Endothelial cell of umbilical vein (primary cell): ENCODE measurements at places on chromosomes 2 and 18.
A peak's percentile ranks its signal among the peaks of the same experiment; 100 is the strongest.

DNA sequence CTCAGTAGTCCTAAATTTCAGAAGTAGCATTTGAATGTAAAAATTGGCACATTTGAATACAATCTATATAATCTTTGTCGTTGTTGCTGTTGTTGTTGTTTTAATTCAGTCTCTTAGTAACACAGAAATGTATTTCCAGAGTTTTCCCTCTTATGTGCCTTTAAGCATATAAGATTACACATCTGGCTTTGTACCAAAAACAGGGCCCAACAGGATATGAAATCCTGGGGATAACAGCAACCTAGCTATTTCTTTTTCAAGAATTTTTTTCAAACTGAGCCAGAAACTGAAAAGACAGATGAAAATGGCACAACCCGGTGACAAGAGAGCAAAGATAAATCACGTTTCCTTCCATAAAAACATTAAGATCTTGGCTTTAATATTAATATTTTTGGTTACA, 906.7 kb downstream of the NRXN1 start:
- DNase-seq: no peak
- no peaks in the 10 kb centered on the region for H3K36me3 ChIP-seq
- H3K4me3 ChIP-seq: no peak overlapping the region

GRCh38 chr2:241010531-241011295, 12.3 kb downstream of the SNED1 start:
- no peak for DNase-seq
- H3K4me1 ChIP-seq: peaks cover 22% of the 10 kb centered on the region
- peak overlapping the region; percentile 58 for H3K27ac ChIP-seq
- no peak overlapping the region for H3K4me3 ChIP-seq

DNA sequence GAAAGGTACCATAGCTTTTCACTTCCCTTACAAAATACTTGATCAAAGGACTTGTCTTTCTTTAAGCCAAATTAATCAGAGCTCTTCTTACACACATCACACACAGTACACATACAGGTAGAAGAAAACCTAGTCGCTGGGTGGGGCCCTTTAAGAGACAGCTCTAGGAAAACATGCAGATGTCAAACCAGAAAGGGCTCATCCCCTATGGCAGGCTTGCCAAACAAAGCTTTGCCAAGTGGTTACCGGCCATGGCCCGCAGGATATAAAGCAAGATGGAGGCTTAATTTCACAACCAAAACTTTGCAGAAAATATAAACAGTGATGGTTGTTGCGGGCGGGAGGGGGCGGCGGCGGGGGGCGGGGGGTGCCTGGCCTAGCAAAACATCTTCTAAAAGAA, 2156.0 kb upstream of the PIK3C3 start:
- H3K27ac ChIP-seq: no peak overlapping the region
- peaks cover 6% of the 10 kb centered on the region for H3K4me1 ChIP-seq
- H3K36me3 ChIP-seq: no peaks in the 10 kb centered on the region
- no peak overlapping the region for H3K4me3 ChIP-seq

DNA sequence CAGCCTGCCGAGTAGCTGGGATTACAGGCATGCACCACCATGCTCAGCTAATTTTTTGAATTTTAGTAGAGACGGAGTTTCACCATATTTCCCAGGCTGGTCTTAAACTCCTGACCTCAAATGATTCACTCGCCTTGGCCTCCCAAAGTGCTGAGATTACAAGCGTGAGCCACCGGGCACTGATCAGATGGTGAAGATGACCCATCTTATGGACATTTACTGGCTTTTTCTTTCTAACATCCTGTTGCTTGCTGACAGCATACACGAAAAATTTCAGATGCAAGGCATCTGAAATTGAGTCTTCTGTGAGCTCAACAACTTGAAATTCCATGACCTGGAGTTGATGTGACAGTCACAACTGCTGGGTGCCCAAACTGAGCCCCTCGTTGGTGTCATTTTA, 859.5 kb upstream of the CNTNAP5 start:
- H3K27me3 ChIP-seq: no peaks in the 10 kb centered on the region
- no peak overlapping the region for H3K27ac ChIP-seq
- no peaks in the 10 kb centered on the region for H3K36me3 ChIP-seq
- no peak for DNase-seq
- H3K4me3 ChIP-seq: no peak overlapping the region
- no peaks in the 10 kb centered on the region for H3K4me1 ChIP-seq

DNA sequence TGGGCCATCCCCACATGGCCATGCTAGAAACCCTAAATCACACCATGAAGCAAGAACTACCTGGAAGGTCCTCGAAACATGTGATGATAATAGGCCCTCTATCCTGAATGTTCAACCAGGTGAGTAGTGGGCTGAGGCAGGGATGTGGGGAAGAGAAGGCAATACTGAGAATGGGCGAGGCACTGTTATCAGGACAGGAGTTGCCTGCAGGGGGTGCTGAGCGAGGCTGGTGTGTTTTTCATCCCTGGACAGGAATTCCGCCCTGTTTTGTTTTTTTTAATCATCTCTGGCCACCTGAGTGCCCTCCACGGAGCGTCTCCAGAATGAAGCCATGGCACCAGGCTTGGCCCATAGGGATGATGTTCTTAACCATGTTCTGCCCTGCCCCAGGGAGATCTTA, 103.0 kb upstream of the SOX11 start:
- no peak overlapping the region for H3K4me3 ChIP-seq
- no peak for DNase-seq
- H3K27me3 ChIP-seq: no peaks in the 10 kb centered on the region
- H3K27ac ChIP-seq: no peak overlapping the region
- no peaks in the 10 kb centered on the region for H3K36me3 ChIP-seq

DNA sequence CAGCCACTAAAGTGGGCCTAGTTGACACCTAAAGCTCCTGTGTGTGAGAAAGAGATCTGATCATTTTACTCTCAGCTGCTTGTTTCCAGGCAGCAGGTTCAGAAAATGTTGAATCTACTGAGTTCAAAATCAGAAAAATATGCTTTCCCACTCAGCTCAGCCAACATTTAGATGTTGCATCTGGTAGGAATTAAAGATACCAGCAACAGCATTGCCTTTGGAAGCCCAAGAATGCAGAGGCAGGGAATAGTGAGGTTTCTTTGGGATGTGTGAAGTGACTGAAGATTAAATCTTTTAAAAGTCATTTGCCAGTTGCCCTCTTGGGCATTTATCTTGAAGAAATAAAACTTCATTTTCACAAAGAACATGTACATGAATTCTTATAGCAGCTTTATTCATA, 33.9 kb upstream of the DOCK10 start:
- H3K36me3 ChIP-seq: no peaks in the 10 kb centered on the region
- H3K27me3 ChIP-seq: no peaks in the 10 kb centered on the region
- H3K4me1 ChIP-seq: no peaks in the 10 kb centered on the region
- H3K4me3 ChIP-seq: no peak overlapping the region
- no peak for DNase-seq
- H3K27ac ChIP-seq: no peak overlapping the region

DNA sequence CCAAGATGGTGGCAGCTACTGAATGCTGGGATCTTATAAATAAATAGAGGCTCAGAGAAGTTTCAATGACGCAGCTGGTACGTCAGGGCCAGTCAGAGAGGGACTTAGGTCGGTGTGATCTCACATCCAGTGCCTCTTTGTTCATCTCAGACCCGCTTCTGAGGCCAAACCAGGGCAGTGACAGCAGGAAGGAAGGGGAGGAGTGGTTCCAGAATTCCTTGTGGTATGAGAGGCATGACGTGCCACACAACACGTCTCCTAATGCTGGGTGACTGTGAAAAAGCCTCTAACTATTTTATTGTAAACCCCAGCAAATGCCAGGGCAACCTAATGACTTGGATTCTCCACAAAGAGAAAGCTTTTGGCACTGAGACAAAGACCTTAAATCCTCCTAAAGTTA, 423.3 kb downstream of the LPIN1 start:
- no peaks in the 10 kb centered on the region for H3K36me3 ChIP-seq
- H3K4me3 ChIP-seq: no peak overlapping the region
- H3K27me3 ChIP-seq: no peaks in the 10 kb centered on the region
- peak; percentile 76 for DNase-seq
- H3K4me1 ChIP-seq: peaks cover 19% of the 10 kb centered on the region
- peak overlapping the region; percentile 24 for H3K27ac ChIP-seq

- H3K36me3 ChIP-seq: no peaks in the 10 kb centered on the region
- H3K4me1 ChIP-seq: peaks cover 8% of the 10 kb centered on the region
- no peak for DNase-seq
- no peak overlapping the region for H3K27ac ChIP-seq
Observed at GRCh38 chr2:120786038-120786960, 50.6 kb downstream of the GLI2 start.

DNA sequence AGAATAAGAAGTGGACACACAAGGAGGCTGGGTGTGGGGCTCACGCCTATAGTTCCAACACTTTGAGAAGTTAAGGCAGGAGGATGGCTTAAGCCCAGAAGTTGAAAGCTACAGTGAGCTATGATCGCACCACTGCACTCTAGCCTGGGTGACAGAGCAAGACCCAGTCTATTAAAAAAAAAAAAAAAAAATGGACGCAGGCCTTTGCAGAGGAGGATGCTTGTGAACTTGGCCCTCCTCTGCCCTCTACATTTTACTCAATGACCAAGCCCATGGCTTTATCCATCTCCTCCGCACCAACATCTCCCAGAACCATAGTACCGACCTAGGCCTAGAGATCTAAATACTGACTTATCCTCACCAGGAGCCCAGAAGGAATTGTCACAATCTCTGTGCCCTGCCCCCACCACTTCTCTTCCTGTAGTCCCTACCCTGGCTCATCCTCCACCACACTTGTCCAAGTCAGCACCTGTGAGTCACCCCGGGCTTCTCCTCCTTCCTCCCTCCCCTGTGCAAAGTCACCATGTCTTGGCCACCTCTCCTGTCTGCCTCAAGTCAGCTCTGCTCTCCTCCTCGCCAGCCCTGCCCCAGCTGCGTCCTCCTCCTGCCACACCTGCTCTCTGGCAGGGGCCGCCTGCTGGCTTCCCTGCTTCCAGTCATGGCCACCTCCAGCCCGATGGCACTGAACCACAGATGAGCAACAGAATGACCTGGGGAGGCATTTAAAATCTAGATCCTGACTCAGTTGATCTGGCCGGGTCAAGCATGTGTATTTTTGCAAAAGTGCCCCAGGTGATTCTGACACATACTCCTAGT, 35.8 kb upstream of the ASPRV1 start:
- H3K27me3 ChIP-seq: no peaks in the 10 kb centered on the region
- H3K4me3 ChIP-seq: no peak overlapping the region
- H3K4me1 ChIP-seq: no peaks in the 10 kb centered on the region
- no peaks in the 10 kb centered on the region for H3K36me3 ChIP-seq
- no peak overlapping the region for H3K27ac ChIP-seq

DNA sequence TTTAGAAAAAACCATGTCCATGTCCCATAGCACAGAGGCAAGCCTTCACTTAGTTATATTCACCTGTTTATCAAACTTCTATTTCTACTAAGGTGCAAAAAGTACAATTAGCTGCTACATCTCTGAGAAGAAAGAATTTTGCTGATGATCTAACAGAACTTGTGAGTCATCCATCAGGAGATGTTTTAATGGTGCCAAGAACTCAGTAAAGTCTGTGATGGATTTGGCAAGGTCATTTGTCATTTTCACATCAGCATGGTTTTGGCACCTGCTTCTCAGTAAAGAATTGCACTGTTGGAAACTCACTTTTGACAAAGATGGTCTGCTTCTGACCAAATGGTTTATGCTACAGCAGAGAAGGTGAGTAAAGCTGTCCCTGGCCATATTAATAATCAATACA, 195.7 kb upstream of the TMEFF2 start:
- no peak for DNase-seq
- H3K36me3 ChIP-seq: no peaks in the 10 kb centered on the region
- H3K4me3 ChIP-seq: no peak overlapping the region

- H3K36me3 ChIP-seq: no peaks in the 10 kb centered on the region
- no peak overlapping the region for H3K4me3 ChIP-seq
- DNase-seq: no peak
- peaks cover 5% of the 10 kb centered on the region for H3K27me3 ChIP-seq
Observed at GRCh38 chr18:963276-963675, 58.6 kb downstream of the ADCYAP1 start.

GRCh38 chr2:65922794-65923193, 490.4 kb upstream of the SPRED2 start:
- no peaks in the 10 kb centered on the region for H3K4me1 ChIP-seq
- no peaks in the 10 kb centered on the region for H3K27me3 ChIP-seq
- H3K4me3 ChIP-seq: no peak overlapping the region
- no peak overlapping the region for H3K27ac ChIP-seq
- DNase-seq: no peak

GRCh38 chr2:112833976-112834375, 2.6 kb downstream of the IL1B start:
- no peak overlapping the region for H3K27ac ChIP-seq
- no peak for DNase-seq
- no peak overlapping the region for H3K4me3 ChIP-seq
- peaks cover 7% of the 10 kb centered on the region for H3K27me3 ChIP-seq
- H3K4me1 ChIP-seq: peaks cover 19% of the 10 kb centered on the region

GRCh38 chr2:214899751-214900150, 90.3 kb upstream of the BARD1 start:
- no peaks in the 10 kb centered on the region for H3K4me1 ChIP-seq
- H3K27me3 ChIP-seq: no peaks in the 10 kb centered on the region
- H3K27ac ChIP-seq: no peak overlapping the region

GRCh38 chr2:220320326-220320725, 692.9 kb downstream of the SLC4A3 start:
- H3K27ac ChIP-seq: no peak overlapping the region
- H3K4me1 ChIP-seq: no peaks in the 10 kb centered on the region
- no peaks in the 10 kb centered on the region for H3K36me3 ChIP-seq
- H3K4me3 ChIP-seq: no peak overlapping the region
- no peak for DNase-seq

DNA sequence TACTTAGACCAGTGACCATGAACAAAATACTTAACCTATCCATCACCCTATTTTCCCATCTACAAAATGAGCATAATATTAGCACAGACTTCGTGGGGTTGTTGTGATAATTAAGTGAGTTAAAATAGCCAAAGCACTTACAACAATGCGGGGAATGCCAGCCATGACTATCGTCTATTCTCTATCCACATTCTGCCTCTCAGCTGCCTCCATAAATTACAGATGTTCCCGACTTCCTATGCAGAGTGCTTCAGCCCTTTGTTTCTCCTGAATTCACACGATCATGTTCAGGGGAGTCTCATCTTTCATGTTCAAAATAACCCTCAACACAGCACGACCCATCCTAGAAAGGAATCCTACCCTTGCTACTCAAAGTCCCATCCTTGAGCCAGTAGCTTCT, 211.6 kb downstream of the EN1 start:
- no peak overlapping the region for H3K4me3 ChIP-seq
- DNase-seq: no peak
- H3K36me3 ChIP-seq: no peaks in the 10 kb centered on the region
- H3K27ac ChIP-seq: no peak overlapping the region

GRCh38 chr2:162111958-162112850, 38.2 kb upstream of the DPP4 start:
- H3K36me3 ChIP-seq: no peaks in the 10 kb centered on the region
- peaks cover 19% of the 10 kb centered on the region for H3K4me1 ChIP-seq
- no peak overlapping the region for H3K4me3 ChIP-seq
- H3K27ac ChIP-seq: no peak overlapping the region
- no peaks in the 10 kb centered on the region for H3K27me3 ChIP-seq

DNA sequence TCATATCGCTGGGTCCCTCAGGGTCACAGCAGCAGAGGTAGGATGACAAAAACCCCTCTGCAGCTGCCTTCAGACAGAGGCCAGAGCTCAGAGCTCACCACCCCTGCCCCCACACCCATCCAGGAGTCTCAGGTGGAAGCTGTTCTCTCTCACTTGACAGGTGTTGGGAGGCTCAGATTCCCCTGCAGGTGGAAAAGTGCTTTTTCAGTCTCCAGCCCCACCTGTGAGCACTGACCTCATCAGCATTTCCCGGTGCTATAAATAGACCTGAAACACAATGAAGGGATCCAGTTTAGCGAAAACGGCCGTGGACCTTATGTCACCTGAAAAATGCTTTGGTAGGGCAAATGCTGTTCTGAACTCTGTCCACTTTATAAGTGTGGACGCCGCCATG, 254.9 kb downstream of the NDUFA10 start:
- H3K36me3 ChIP-seq: no peaks in the 10 kb centered on the region
- no peak overlapping the region for H3K4me3 ChIP-seq
- DNase-seq: no peak
- H3K4me1 ChIP-seq: no peaks in the 10 kb centered on the region
